Retinal pigment epithelial cell (primary cell): ENCODE measurements at places on chromosomes 16 and 17.

DNA sequence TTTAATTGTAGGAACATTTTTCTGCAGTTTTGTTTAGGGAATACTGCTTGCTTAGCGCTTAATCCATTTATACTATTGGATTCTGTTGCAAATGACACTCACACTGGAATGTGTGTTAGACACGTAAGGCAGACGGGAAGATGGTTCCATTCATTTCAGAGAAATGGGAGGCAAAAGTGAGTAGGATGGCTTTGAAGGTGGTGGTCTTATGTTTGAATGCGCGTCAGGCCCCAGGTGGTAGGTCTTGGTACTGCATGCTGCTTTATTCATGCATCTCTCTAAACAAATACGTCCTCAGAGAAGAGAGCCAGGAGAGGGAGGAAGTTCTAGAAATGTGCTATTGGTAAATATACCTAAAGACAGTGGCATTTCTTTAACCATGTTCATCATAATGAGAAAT is 997.6 kb upstream of the RBFOX1 start:
- no peak for DNase-seq

DNA sequence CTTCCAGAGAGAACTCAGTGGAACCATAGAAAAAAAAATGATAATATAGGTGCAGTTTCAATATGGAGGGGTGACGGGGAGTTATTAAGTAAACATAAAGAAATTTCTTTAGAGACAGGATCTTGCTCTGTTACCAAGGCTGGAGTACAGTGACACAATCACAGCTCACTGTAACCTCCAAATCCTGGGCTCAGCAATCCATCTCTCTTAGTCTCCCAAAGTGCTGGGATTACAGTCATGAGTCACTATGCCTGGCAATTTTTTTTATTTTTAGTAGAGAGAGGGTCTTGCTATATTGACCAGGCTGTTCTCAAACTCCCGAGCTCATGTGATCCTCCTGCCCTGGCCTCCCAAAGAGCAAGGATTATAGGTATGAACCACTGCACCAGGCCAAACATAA is 48.8 kb downstream of the NLRC5 start:
- no peak for DNase-seq

GRCh38 chr16:12868169-12868568 is 33.2 kb upstream of the SHISA9 start:
- no peak for DNase-seq

GRCh38 chr17:36657763-36658490 is 56.5 kb downstream of the MRM1 start:
- DNase-seq = no peak

GRCh38 chr16:67015313-67015731 is 13.6 kb upstream of the CBFB start:
- DNase-seq = no peak
